ENCODE measurements at places on chromosomes 12 and 14.

DNA sequence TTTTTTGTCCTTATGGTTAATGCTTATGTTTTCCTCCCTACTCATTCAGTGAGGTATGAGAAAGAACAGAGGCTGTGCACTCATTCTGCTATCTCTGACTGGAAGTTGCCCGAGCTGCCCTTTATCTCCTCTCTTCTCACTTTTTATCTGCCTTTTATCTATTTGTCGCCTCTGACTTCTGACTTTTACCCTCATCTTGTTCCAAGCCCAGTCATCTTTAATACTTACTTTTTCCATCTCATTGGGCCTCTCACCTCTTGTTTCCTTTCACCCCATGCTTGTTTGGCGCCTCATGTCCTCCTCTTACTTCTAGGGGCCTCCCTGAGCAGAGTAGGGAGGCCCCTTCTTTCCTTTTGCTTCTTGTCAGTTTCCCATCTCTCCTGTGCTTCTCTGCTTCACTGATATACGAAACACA is 50.7 kb downstream of the DIP2B start:
- DNase-seq: no peak

DNA sequence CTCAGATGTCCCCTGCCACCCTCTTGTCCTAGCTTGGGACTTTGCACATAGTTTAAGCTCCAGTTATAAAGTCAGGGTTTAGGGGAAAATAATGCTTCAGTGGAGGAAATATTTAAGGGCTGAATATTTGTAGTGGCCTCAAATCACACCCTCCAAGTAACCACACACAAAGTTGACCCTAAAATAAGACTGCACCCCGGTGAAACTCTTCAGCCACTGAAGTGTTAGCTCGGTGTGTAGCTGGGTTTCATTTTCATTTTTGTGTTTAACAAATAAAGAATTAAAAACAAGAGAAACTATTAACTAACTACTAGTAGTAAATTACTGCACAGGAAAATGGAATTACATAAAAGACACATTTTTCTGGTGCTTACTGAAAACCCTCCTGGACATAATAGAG is 14.8 kb upstream of the BCL11B start:
- DNase-seq: no peak

DNA sequence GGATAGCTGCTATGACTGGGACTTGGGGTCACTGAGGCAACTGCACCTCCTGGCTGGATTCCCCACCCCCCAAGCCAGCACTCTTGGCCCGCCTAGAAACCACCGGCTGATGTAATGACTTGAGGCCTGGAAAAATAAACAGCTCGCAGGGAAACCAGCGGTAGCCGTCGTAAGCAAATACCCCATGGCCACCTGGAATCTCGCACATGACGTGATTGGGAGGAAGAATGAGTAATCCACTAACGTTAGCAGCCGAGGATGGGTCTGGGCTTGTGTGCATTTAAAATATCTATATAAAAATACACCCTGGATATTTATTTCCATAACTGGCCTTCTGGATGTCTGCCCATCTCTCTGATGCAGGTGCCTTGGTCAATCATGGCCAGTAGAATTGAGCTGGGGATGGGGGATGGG is 120.1 kb downstream of the SMOC1 start:
- no peak for DNase-seq

GRCh38 chr14:92651106-92651757 is 97.2 kb downstream of the LGMN start:
- DNase-seq: no peak

DNA sequence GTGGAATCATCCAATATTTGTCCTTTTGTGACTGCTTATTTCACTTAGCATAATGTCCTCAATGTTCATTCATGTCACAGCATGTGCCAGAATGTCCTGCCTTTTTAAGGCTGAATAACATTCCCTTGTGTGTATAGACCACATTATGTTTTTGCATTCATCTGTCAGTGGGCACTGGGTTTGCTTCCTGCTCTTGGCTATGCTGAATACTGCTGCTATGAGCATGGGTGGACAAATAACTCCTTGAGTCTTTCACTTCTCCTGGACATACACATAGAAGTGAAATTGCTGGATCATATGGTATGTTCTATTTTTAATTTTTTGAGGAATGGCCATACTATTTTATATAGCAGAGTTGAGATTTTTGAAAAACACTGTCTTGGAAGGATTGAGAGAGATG is 46.9 kb downstream of the GPR68 start:
- DNase-seq: no peak
